Fibroblast of gingiva (primary cell): ENCODE measurements at places on chromosomes 12 and 14.

DNA sequence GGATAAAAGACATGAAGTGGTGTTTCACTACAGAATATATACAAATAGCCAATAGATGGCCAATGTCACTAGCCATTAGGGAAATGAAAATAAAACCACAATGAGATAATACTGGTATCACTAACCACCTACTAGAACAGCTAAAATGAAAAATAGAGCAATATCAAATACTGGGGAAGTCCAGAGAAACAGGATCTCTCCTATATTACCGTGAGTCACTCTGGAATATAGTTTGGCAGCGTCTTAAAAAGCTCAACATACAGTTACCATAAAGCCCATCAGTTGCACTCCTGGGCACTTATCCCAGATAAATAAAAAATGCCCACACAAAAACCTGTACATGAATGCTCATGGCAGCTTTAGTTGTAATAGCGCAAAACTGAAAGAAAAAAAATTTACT, 101.7 kb downstream of the TMTC1 start:
- no peak for DNase-seq

DNA sequence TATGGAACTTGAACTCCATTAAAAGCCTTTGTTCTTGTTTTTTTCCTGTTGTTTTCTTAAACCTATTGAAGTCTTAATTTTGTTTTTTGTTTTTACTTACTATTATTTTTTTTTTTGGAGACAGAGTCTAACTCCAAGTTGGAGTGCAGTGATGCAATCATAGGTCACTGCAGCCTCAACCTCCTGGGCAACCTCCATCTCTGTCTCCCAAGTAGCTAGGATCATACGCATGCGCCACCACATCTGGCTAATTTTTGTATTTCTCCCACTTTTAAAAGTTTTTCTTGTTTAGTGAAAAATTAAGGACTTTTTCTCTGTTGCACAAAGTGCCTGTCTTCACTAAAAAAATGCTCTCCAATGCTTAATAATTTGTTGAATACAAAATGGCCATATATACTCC, 76.2 kb downstream of the SCN8A start:
- no peak for DNase-seq

DNA sequence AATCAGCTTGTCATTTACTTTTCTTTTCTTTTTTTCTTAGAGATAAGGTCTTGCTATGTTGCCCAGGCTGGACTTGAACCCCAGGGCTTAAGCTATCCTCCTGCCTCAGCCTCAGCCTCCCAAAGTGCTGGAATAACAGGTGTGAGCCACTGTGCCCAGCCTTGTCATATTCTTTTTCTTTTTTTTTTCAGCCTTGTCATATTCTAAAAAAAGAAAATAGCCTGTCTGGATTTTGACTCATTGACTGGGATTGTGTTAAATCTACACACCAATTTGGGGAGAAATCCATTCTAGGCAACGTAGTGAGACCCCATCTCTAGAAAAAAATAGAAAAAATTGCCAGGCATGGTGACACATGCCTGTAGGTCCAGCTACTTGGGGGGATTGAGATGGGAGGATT, 24.1 kb downstream of the ATP5MC2 start:
- no peak for DNase-seq

DNA sequence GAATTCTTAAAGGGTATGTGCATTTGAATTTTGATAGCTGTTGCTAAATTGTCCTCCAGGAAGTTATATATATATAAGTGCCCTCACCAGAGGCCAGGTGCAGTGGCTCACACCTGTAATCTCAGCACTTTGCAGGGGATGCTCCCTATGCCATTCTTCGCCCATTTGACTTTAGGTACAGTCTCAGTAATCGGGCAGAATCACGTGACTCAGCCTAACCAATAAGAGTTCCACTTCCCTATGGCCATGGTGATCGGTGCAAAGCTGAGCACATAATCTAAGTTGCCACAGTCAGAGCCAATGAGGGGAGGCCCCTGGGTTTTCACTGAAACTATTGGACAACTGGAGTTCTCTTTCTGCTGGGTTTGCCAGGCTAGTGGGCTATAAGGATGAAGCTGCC, 274.6 kb upstream of the TBX3 start:
- no peak for DNase-seq

DNA sequence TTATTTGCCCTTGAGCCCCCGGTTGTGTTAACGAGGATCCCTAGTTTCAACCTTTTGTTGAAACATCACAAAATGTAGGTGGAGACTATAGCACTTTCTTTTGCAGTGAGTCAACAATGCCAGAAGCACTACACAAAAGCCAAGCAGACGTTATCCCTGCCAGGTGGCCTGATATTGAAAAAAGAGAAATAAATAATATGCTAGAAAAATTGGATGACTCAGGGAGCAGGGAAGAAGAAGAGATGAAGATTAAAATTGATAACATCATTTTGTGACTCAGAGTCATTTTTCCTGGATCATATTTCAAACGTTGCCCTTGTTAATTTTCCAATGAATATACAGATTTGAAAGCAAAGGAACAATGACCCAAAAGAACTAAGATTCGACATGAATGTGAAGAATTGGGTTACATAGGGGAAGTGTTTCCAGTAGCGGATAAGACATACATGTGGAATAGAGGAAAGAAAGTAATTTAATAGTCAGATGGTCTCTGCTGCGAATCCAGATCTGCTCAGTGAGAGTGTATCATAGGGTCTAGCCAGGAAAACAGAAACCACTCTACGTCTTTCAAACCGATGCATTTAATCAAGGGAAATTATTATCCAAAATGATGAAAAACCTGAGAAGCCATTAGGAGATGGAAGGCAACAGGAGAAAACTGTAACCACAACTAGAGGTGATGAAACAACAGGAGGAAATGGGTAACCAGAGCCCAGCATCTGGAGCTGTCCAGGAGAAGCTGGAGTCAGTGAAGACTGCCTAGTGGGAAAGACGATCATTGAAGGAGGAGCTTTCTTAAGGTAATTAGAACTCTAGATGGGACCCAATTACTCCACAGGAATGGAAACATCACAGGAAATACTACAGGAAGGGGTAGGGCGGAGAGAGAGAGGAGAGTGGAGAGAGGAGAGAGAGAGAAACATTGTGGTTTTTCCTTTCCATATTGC, 57.9 kb downstream of the RERG start:
- DNase-seq = no peak

DNA sequence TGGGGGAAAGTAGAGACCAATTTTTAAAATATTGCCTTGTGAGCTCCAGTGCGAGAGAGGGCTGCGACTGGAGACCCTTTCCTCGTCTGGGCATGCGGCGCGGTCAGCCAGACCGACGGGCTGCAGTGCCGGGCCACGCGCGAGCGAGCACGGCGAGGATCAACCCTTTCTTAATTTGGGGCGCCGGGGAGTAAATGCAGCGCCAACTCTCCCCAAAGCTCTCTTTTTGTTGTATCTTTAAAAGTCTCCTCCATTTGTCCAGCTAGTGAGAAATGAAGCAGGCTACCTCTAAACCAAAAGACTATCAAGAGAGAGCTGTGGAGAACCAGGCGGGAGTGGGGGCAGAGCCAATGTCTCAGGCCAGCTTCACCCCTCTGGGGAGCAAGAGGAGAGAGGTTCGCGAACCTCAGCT, 1.4 kb downstream of the SIX1 start:
- no peak for DNase-seq

- peak; percentile 83 for DNase-seq
These were observed 1.6 kb downstream of the VDR start for GRCh38 chr12:47903151-47903611.

DNA sequence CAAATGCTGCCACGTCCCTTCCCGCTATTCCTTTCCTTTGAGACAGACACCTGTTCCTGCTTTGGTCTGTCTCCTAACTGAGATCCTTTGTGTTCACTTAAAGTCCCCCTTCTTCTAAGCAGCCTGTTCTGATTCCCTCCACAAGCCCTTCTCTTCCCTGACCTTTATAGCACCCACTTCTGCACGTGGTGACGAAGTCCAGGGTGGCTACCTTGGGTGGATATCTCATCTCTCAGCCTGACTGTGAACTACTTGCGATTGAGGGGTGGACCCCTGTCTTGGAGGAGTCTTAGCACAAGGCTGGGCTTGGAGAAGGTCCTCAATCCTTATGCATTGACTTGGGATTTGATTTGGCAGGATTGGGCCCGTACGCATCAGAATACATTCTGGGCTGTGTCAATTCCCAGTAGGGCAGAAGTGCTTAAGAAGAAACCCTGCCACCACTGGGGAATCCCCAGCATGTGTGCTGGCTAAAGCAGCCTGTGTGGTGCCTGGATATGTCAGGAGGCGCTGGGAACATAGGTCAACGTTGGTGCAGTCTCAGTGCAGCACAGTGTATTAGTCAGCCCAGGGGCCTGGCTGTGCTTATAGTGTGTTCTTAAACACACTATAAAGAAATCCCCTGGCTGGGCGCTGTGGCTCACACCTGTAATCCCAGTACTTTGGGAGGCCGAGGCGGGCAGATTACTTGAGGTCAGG, 23.6 kb downstream of the KRT80 start:
- peak; percentile 66 for DNase-seq

GRCh38 chr14:35532783-35533356, 1.1 kb upstream of the INSM2 start:
- DNase-seq = no peak

DNA sequence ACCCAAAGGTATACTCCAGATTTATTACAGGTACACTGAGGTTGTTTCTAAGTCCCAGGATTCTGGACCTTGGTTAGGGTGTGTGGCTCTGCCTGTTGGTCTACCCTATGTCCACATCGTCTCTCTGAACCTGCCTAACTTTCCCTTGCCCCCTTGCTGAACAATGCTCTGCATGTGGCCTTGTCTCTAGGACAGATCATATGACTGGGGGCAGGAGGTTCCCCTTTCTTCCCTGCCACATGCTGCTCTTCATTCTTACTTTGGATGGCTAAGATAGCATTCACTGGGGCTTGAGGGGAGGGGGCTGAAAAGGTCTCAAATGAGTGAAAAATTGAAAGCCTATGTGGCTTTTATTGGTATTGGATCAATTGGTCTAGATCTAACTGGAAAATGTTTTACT, 49.2 kb downstream of the MBIP start:
- no peak for DNase-seq

- DNase-seq = peak; percentile 17
These were observed 106.1 kb upstream of the FSCB start for GRCh38 chr14:44613061-44613712.

DNA sequence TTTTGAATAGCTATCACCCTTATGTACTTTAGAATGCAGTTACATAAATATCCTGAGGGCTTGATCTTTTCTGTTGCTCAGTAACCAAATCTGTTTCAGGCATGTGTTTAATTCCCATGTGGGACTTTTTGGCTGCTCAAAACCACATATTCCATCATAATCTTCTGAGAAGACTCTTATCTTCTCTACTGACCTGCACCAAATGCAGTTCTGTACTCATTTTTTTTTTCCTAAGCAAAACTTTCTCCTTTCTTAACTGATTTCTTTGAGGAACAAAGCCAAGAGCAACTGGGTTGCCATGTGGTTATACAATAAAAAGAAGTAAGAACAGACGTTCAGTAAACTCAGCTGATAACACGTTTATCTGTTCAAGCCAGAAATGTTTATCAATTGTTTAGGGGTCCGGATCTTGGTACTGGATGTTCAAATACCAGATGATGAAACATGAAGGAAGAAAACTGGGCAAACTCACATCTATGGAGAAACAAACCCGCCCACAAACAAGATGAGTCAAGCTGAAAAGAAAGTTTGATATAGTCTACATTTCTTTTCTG, 50.1 kb downstream of the TMEM132C start:
- DNase-seq = no peak

DNA sequence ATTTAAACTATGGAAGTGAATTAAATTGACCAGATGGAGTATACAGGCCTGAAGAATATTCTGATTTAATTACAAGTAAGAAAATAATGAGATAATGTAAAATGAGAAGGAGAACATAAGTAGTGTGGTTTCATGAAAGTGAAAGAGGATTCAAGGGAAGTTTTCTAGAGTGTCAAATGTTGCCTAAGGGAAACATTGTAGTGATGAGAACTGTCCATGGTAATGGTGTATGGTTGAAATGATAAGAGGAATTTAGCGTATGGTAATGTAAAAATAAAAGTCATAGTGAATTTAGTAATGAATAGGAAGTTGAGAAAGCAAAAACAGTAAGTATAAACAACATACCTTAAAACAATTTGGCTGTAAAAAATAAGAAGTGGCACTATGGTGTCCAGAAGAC, 1954.6 kb upstream of the FLRT2 start:
- no peak for DNase-seq

DNA sequence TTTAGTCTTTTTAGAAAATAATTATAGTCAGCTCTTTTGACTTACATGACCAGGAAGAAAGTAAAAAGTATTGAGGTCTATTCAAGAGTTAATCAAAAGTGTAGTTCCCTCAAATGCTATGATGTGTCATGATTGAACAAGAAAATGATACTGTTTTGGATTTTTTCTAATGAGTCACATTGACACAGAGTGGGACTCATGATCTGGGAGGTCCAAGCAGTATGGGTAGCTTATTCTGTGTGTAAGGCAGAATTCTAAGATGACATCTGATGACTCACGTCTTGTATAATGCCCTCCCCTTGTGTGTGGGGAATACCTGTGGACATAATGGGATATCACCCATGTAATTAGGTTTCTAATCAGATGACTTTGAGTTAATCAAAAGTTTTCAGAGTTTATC, 178.1 kb upstream of the DDHD1 start:
- peak; percentile 10 for DNase-seq

GRCh38 chr14:75126121-75126544, 715 bp downstream of the NEK9 start:
- no peak for DNase-seq

DNA sequence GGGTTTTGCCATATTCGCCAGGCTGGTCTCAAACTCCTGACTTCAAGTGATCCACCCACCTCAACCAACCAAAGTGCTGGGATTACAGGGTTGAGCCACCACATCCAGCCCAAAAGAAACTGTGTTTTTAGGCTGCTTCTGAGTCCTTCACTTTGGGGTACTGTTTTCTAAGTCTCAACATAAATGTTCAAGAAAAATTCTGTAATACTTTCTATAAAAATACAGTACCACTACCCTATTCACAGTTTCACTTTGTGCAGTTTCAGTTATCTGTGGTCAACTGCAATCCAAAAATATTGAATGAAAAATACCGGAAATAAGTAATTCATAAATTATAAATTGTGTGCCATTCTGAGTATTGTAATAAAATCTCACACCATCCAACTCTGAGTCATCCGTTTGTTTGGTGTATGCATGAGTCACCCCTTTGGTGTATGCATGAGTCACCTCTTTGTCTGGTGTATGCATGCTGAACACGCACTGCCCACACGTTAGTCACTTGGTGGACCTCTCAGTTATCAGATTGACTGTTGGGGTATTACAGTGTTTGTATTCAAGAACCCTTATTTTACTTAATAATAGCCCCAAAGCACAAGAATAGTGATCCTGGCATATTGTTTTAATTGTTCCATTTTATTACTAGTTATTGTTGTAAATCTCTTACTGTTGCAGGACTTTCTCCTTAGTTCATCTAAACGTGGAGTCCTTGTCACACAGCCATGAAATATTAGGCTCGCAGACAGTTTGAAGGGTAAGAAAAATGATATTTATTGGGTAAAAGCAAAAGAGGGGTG, 190.2 kb downstream of the FSCB start:
- DNase-seq = peak; percentile 92

GRCh38 chr12:100164153-100164704, 21.6 kb upstream of the BLTP3B start:
- no peak for DNase-seq
